HT1080 (cell line): ENCODE measurements at places on chromosomes 2 and 18.

GRCh38 chr2:181041661-181042060, 61.3 kb downstream of the UBE2E3 start:
- peak; percentile 2 for DNase-seq

GRCh38 chr2:224922142-224922727, 120.0 kb downstream of the DOCK10 start:
- peak; percentile 25 for DNase-seq

- DNase-seq, result no peak
Measured at GRCh38 chr2:134549104-134549503, 169.7 kb downstream of the TMEM163 start.

- DNase-seq, result no peak
Measured at GRCh38 chr2:156489750-156490465, 53.7 kb downstream of the GPD2 start.

DNA sequence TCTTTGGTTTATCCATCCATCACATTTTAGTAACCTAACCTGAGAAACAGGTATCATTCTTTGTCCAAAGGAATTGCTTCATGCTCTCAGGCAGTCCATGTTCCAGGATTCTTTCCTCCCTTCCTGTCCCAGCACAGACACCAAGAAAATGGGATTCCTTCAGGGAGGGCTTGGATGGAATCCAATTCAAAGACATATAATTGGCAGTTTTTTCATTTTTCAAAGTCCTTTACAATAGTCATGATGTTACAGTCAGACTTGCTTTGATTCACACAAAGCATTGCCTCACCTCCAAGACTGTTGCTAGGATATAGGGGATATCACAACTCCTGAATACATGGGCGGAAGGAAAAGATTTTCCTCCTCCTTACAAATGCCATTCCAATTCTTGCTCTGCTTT, 241.4 kb upstream of the ACVR2A start:
- peak; percentile 6 for DNase-seq
